Activated T-helper 1 cell treated with anti-CD3 and anti-CD28 coated beads, Interleukin-2, amount 50 U/mL, for 16 hours (primary cell): ENCODE measurements at places on chromosomes 2 and 18.

GRCh38 chr18:45376193-45376592, 239.1 kb upstream of the SLC14A2 start:
- no peak for DNase-seq

DNA sequence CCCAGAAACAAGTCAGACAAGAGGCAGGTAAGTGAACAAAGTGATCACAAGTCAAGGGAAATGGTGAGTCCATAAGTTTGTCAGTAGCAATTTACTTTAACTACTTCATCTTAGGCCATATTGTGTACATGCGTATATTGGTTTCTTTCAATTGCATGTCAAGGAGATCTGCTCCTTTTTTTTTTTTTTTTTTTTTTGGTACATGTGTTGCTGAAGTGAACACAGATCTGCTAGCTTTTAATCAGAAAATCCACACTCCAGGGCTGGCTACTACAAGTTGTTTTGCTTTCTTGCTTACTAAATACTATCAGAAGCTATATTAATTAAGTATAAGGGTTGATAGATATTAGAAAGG, 985.1 kb downstream of the TSN start:
- no peak for DNase-seq

- no peak for DNase-seq
These were observed 128.0 kb downstream of the OLA1 start for GRCh38 chr2:174120346-174120745.

- DNase-seq = no peak
These were observed 222.3 kb upstream of the CDH19 start for GRCh38 chr18:66826211-66826610.

DNA sequence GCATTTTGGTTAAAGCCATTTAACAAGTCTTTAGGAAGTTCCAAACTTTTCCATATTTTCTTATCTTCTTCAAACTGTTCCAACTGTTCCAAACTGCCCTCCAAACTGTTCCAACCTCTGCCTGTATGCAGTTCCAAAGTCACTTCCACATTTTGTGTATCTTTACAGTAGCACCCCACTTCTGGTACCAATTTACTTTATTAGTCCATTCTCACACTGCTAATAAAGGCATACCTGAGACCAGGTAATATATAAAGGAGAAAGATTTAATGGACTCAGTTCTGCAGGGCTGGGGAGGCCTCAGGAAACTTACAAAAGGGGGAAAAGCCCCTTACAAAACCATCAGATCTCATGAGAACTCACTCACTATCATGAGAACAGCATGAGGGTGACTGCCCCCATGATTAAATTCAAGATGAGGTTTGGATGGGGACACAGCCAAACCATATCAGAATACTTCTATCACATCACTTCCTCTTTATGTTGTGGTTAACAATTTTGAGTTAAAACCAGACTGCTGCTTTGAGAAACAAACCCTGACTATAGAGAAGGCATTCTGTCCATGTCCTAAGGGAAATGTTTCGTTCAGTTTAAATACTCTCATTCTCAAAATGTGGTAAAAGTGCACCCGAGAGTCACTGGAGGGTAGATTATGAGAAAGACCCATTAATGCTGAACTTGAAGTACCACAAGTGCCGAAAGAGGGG, 11.0 kb downstream of the IL18R1 start:
- no peak for DNase-seq

- peak; percentile 38 for DNase-seq
These were observed 502 bp downstream of the EPAS1 start for GRCh38 chr2:46297546-46298271.

GRCh38 chr2:131567891-131568290, 40.2 kb downstream of the CCDC74A start:
- DNase-seq = no peak

DNA sequence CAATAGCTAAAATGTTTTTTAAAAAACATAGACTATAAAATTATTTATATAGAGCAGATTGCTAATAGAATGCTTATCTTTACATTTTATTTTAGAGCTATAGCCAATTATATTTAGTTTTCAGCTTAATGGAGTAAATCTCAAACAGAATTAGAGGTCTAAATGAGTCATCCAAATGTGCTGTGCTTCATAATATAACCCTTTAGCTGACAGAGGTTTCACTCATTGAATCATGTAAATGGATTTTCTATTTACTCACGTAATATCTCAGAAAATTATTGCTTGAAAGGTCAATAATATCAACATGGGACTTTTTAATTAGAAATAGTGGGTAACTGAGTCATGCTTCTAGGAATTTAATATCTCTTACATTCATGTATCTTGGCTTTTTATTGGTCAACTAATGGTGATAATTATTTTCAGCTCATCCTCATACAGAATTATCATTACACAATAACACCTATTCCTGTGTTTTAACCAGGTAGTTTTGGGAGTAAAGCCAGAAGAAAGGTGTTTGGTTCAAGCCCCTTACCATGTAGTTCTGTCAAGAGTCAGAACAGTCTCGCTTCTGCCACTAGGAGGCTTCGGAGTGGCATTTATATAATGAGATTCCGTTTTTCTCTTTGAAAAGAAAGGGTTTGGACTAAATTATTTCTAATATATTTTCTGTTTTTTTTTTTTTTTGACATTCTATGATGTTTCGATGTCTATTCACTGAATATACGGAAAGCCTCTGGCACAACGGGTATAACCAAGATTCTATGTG, 217.6 kb downstream of the CDH7 start:
- no peak for DNase-seq

- no peak for DNase-seq
These were observed 151.1 kb upstream of the HNMT start for GRCh38 chr2:137813176-137813575.

- no peak for DNase-seq
These were observed 10.4 kb downstream of the KCNE4 start for GRCh38 chr2:223062396-223062795.

DNA sequence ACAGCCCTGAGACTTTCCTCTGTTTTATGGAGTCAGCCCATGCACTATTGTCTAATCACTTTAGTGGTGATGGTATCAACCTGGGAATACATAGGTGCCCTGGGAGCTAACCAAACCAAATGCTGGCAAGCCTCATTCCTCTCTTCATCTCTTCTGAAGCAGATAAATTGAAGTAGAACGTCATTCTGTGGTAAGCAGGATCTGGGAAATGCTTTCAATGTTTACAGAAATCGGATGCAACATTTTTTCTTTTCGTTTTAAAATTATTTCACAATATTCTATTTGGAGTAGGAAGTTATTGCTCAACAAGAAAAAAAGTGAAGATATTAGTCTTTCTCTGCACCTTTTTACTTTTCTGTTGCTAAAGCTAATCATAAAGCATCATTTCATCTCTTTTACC, 114.2 kb downstream of the RBMS1 start:
- no peak for DNase-seq

- DNase-seq = no peak
These were observed 39.2 kb upstream of the MRPL19 start for GRCh38 chr2:75607400-75607798.

DNA sequence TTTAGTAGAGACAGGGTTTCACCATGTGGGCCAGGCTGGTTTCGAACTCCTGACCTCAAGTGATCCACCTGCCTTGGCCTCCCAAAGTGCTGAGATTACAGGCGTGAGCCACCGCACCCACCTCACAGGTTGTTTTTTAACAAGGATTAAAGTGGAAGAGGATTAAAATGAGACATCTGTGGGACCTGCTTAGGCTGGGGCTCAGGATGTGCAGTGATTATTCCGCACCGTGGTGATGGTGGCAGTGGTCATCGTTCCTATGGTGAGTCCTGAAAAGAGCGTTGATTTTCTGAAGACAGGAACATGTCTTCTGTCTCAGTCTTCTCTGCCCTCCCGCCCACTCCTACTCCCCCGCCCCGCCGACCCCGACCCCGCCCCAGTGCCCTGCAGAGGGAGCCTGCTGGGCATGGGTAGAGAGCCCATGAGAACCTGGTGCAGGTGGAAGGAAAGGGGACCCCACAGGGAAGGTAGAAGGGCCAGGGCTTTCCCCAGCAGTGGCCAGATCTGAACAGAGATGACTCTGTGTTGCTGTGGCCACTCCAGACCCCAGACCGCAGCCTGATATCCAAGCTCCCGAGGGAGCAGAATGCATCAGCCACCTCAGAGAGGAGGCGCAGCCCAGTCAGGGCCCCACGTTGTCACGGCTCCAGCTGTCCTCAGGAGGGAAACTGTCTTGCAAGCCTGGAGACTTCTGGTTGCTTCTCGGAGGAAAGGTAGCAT, 34.5 kb upstream of the FOSL2 start:
- no peak for DNase-seq

- DNase-seq = no peak
These were observed 218.9 kb upstream of the NCKAP5 start for GRCh38 chr2:133787207-133787606.

DNA sequence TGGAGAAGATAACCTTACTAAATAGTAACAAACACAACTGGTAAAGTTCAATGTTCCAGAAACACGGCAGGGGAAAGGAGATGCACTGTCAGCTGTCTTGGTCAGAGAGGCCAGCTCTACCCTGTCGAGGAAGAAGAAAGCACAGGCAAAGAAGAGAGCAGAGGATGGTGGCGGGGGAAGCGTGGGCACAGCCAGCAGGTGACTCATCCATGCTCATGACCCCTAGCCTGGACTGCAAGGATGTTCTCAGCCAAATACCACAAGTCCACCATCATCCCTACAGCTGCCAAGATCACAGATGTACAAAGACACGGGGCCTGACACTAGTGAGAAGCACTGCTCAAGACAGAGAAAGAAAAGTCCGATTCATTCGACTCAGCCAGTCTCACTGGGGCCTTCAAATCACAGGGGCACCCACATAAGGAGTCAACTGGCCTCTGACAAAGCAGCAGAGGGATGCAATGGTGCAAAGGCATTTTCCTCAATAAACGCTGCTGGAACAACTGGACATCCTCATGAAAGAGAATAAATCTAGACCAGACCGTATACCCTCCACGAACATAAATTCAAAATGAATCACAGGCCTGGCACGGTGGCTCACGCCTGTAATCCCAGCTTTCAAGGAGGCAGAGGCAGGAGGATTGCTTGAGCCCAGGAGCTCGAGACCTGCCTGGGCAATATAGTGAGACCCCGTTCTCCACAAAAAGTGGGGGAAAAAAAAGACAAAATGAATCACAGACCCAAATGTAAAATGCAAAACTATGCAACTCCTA, 5.6 kb downstream of the DTYMK start:
- DNase-seq = no peak

- no peak for DNase-seq
These were observed 179.9 kb downstream of the RPIA start for GRCh38 chr2:88871336-88871735.

DNA sequence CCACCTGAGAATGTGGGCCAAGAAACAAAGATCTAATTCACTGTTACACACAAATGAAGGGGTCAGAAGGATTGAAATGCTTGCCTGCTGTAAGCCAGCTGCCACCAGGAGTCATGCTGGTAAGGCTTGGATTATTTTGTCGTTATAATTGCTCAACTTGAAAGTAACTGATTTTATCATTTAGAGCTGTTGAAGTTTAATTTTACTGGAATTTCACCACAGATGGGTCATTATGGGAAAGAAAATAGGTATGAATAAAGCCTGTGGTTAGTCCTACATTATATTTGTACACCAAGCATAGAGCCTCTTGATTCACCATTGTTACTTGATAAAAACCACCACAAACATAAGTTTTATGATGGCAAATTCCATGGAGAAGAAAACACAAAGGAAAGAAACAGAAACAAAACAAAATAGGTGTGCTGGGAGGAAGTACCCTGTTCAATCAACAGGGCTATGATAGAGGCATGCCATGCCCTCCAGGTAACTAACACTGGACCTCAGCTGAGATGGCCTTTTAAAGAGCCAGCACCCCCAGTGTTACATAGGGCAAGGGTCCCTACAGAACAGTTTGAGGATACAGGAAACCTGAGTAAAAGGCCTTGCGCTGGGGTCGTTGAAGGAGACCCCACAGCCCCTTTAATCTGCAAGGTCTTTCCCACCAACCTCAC, 3.0 kb downstream of the CLEC4F start:
- no peak for DNase-seq

DNA sequence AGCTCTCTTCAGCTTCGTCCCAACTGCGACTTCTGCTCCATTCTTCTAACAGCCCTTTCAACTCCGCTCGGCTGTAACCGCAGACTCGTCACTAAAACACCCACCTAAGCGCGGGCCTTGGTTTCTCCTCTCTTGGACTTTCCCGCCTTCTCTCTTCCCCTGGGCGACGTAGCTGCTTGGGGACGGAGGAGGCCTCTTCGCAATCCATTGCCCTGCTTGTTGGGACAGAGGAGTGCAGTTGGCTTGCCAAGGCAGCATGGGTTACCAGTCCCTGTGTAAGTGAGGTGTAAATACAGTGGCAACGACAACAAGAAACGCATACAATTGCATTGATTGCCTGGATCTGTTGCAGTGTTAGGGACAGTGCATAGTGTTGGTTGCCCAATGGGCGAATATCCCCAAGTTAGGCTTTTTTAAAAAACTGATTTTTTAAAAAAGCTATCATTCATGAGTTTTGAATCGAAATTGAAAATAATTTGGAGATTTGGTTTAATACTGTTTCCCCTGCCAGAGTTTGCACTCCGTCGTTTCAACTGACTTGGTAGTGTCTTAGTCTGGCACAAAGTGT, 484 bp upstream of the DARS1 start:
- peak; percentile 24 for DNase-seq

DNA sequence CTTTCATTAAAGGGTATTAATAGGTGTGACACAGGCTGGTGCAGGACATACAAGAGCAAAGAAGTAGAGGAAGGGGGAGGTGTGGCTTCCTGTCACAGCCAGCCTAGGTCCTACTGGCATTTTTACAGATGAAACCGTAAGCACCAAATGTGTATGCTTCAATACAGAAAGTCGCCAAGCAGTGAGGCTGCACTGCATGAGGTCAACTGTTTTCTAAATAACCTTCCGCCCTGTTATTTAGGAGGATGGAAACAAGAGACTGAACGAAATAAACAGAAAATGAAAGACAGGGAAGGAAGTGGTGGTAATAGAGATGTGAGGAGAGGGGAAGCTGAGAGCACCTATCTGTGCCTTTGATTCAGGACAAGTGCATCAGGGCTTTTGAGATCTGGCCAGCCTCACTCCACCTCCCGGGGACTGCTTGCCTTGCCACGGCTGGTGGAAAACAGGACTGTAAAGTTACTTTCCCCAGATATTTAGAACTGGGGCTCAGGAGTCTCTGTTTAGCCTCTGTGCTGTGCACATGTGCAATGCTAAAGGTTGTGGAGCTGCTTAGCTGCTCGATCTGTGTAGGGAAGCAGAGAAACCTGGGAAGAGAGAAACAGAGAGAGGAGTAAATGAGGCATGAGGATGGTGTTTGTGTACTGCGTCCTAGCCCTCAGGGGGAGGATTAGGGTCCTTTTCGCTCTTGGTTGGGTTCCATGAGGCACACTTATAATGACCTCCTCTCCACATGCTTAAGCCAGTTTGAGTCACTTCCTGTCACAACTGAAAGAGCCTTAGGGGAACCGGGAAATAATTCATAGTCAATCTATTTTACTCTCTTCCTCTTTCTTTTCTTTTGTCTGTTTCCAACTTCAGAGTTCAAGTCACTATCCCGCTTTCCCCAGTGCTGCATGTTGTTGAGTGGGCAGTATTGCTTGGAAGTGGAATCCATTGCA, 62.3 kb upstream of the BOD1L2 start:
- no peak for DNase-seq

- DNase-seq = no peak
These were observed 46.7 kb upstream of the FLACC1 start for GRCh38 chr2:201403880-201404279.
